ENCODE measurements at places on chromosomes 6 and 20.
A peak's percentile ranks its signal among the peaks of the same experiment; 100 is the strongest.

DNA sequence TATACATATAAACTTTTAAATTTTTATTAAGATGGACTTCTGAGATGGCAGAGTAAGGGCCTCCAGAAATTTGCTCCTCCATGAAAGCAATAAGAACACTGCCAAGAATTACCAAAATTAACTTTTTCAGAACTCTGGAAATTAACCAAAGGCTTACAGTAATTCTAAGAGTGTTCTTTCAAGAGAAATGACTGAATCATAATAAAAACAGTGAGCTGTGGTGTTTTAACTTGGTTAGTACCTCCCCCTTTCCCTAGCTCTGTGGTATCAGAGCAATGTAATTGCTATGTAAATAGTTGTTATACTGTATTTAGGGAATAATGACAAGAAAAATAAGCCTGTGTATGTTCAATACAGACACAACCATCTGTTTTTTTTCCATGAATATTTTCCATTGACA lies 19.0 kb downstream of the HECA start:
- DNase-seq = peak; percentile 82

GRCh38 chr20:17995967-17996819 lies 27.4 kb downstream of the MGME1 start:
- peak; percentile 74 for DNase-seq

DNA sequence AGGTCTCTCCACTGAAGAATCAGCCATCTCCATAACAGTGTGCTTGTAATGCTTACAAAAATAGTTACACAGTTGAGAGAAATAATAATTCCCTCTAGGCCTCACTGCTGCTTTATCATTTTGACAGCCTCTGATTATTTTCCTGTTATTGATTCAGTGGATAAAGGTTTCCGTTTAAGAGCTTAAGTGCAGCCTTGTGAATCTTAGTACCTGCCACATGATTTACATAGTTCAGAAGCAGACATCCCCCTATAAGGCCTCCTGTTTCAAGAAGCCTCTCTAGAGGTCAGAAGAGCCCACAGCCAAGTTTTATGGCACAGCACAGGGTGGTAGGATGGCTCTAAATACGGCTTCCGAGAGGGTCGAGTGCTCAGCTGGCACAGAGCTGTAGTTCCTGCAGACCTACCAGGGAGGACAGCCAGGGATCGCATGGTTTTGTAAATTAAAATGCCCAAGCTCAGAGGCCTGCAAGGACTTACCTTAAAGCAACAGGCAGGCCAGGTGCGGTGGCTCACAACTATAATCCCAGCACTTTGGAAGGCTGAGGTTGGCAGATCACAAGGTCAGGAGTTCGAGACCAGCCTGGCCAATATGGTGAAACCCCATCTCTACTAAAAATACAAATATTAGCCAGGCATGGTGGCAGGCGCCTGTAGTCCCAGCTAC lies 17.6 kb upstream of the PYGB start:
- DNase-seq = no peak

DNA sequence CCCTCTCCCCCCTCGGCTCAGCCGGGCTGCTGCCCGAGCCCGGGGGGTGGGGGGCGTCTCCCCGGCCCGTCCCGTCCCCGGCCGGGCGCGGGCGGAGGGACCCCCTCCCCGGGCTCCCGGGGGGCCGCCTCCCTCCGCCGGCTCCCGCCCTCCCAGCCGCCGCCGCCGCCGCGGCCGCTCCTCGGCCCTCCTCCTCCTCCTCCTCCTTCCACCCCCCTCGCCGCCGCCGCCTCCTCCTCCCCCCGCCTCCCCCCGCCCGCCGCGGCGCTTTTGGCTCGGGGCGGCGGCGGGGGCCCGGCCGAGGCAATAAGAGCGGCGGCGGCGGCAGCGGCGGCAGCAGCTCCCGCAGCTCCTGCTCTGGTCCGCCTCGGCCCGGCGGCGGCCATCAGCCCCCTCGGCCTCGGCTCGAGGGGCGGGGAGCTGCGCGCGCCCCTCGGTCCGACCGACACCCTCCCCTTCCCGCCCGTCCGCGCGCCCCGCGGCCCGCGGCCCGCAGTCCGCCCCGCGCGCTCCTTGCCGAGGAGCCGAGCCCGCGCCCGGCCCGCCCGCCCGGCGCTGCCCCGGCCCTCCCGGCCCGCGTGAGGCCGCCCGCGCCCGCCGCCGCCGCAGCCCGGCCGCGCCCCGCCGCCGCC lies 38.7 kb downstream of the GNAS start:
- peak; percentile 52 for DNase-seq

DNA sequence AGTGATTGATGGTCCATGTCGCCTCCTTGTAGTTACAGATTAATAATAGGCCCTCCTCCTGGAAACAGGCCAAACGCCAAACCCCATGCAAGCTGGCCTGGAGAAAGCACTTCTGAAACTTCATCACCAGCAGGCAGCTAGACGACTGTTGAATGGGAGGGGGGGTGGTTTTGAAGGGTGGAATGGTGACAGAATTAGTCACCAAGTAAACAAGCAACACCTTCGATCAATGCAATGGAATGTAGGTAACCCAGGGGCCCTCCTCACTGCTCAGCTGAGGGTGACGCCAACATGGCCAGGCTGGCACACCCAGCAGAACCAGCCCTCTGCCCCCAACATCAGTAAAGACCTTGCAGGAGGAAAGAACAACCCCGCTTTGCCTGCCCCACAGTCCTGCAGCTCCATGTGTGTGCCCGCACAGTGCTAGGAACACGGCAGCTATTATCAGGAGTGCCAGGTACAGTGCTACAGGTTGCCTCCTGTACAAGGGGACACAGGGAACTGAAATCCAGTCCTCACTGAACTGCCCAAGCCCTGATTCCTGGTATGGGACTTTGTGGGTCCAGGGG lies 2.7 kb downstream of the BCAS1 start:
- DNase-seq = no peak

GRCh38 chr6:131372535-131372934 lies 200.5 kb upstream of the ARG1 start:
- DNase-seq = no peak

- DNase-seq = no peak
Measured at GRCh38 chr6:95366414-95366813, 210.9 kb upstream of the MANEA start.

GRCh38 chr6:72627539-72627938 lies 5.7 kb downstream of the KCNQ5 start:
- no peak for DNase-seq

- DNase-seq = peak; percentile 36
Measured at GRCh38 chr6:142909686-142910085, 35.3 kb downstream of the HIVEP2 start.

DNA sequence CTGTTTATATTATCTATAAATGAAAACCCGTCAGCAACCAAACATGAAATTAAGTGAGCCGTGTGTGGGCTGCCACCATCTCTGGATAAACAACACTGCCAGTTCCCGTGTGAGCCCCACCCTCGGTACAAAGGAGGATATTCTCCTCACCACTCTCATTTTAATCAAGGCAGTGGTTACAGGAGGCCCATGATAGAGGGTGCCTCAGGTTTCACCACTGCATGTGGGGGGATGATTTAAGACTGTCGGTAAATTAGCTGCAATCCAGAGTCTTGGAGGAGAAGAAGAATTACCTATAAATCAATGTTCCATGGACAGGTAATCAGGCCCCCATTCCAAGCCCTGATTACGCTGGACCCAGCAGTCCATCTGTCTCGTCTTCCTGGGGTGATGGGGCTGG lies 361.6 kb upstream of the SULF2 start:
- DNase-seq = no peak

- DNase-seq = no peak
Measured at GRCh38 chr20:11219192-11219591, 545.4 kb upstream of the JAG1 start.

- DNase-seq = peak; percentile 18
Measured at GRCh38 chr20:11553603-11554002, 364.1 kb upstream of the BTBD3 start.

GRCh38 chr6:125363039-125363823 lies 61.5 kb upstream of the HDDC2 start:
- DNase-seq = peak; percentile 42

- DNase-seq = no peak
Measured at GRCh38 chr6:130752267-130752666, 74.9 kb upstream of the SMLR1 start.

- DNase-seq = no peak
Measured at GRCh38 chr20:25017257-25017803, 24.8 kb upstream of the APMAP start.

DNA sequence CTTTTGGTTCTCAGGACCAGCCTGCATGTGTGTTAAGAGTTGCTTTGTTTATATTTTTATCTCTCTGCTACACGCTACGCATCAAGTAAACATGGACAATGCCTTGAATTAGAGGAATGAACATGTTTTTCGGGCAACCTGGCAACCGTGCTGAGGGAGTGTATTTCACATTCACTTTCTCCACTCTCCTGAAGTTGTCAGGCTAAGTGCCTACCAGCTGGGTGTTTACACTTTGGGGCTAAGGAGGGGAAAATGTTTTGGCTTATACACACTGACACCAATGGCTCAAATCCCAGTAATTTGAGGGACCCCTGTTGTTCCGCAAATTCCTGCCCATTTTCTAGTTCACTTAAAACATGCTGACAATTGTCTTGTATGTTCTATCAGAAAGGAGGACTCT lies 141.5 kb upstream of the PDE7B start:
- DNase-seq = no peak

DNA sequence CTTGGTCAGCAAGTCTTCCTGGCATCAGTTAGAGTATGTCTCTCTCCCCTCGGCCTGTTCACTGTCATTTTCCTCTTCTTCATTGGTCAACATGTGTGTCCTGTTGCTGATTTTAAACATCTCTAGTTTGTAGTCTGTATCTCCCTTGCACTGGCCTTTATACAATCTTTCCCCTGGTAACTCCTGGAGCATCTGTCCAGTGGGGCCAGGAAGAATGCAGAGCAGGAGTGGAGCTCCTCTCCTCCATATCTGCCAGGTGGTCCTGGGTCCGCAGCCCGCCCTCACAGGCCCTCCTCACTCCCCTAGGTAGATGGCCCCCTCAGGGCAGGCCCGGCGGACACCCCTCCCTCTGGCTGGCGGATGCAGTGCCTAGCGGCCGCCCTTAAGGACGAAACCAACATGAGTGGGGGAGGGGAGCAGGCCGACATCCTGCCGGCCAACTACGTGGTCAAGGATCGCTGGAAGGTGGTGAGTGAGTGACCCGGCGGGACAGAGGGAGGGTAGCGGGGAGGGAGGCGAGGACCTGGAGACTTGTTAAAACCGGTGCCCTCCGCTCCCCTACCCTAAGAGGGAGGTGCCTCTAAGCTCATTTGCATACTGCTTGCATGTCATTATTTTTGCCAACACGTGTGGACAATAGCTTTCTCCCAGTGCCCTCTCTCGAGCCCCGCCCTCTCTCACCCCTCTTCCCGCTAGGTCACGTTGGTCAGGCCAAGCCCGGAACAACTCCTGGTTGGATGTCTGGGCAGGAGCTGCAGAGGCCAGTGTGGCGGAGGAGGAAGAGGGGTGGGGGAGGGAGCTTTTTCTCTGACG lies 3.2 kb downstream of the TTBK1 start:
- no peak for DNase-seq

DNA sequence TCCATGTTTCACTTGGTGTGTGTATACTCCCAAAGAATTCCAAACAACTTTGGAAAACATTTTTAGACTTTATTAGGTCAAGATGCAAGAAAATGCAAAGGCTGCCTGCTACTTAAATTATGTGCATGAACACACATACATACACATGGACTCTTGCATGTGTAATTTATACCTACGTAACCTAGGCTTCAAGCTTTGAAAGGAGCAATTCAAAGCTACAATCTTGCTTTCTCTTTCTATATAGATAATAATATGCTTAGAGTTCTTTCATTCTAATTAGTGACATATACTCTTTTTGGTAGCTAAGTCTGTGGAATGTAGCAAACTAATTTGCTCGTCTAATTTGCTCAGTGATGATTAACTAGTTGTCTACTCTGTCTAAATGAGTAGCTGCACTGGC lies 146.5 kb downstream of the EPHA7 start:
- no peak for DNase-seq

GRCh38 chr20:51579137-51579536 lies 36.6 kb upstream of the NFATC2 start:
- DNase-seq = peak; percentile 58

- no peak for DNase-seq
Measured at GRCh38 chr6:2958776-2959175, 12.6 kb downstream of the SERPINB6 start.

GRCh38 chr6:28355743-28356665 lies 6.3 kb downstream of the ZKSCAN3 start:
- DNase-seq = peak; percentile 91
